ENCODE measurements at places on chromosomes 3 and 15. TPM values are rescaled to one million over a fixed set of nuclear protein-coding genes. Genes with fewer than 3 reads are reported as not detected.

The GBE1 gene
- 3.0 TPM for total RNA-seq

- no peak for DNase-seq
Observed at GRCh38 chr3:105905328-105905727, 36.5 kb upstream of the CBLB start.

DNA sequence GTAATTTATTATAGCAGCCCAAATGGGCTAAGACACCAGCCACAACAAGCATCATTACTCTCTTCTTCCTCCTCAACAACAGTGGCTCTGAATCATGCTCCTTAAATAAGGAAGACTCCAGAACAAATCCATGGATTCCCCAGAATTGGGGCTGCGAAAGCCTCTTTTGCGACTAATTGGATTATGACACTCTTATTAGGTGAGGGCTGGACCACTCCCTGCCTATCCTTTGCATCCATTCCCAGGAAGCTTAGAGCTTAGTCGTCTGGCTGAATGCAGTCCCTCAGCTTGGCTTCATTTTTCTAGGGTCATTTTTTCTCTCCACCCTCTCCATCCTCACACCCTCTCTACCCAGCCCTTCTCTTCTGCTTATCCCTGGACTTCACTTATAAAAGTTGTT, 227.7 kb downstream of the ZNF621 start:
- no peak for DNase-seq

DNA sequence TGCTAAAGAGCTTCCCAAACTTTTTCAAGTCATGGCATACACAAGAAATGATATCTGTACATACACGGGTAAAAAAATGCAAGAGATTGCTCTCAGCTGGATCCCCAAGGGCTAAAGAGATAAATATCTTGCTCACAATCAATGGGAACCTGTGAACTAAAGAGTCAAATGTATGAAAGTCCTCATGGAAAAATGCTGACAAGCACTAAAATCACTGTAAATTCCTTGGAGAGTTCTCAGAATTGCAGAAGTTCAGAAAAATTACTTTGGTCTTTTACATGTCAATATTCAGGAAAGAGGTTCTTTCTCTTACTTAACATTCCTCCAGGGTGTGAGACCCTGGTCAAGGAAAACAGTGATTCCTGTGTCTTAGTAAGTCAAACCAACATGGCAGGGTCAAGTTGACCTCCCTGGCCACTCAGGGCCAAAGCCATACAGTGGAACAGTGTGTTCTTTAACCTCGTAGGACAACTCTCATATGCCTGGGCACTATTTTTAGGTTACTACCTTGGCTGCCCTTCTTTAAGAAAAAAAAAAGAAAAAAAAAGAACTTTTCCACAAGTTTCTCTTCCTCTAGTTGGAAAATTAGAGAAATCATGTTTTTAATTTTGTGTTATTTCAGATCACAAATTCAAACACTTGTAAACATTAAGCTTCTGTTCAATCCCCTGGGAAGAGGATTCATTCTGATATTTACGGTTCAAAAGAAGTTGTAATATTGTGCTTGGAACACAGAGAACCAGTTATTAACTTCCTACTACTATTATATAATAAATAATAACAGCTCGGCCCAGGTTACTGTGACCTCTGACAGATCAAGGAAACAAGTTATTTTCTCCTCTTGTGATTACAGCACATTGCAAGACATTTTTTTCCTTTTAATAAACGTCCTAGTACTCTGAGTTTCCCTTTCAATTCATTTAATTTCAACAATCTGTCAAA, 12.5 kb downstream of the SSR3 start:
- no peak for DNase-seq

The TMEM40 gene
- total RNA-seq, result not detected

The HRH1 gene
- total RNA-seq, result 6.7 TPM

DNA sequence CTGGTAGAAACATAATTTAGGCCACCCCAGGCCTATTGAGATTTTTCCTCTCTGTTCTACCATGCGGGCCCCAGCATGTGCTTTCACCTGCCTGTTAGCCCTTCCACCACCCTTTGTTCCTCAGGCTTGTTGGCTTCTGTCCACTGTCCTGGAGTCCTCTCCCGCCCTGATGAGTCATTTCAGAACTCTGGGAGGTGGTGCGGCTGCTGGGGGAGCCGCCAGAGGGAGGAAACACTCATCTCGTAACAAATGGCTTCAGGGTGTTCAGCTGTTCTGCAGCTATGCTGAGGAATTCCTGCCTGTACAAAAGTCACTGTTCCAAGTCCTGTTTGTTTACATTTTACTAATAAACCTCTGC, 36.3 kb downstream of the LRTM1 start:
- DNase-seq, result peak; percentile 81

The FBXL22 gene
- 28.1 TPM for total RNA-seq

The DISP2 gene
- 8.6 TPM for total RNA-seq

DNA sequence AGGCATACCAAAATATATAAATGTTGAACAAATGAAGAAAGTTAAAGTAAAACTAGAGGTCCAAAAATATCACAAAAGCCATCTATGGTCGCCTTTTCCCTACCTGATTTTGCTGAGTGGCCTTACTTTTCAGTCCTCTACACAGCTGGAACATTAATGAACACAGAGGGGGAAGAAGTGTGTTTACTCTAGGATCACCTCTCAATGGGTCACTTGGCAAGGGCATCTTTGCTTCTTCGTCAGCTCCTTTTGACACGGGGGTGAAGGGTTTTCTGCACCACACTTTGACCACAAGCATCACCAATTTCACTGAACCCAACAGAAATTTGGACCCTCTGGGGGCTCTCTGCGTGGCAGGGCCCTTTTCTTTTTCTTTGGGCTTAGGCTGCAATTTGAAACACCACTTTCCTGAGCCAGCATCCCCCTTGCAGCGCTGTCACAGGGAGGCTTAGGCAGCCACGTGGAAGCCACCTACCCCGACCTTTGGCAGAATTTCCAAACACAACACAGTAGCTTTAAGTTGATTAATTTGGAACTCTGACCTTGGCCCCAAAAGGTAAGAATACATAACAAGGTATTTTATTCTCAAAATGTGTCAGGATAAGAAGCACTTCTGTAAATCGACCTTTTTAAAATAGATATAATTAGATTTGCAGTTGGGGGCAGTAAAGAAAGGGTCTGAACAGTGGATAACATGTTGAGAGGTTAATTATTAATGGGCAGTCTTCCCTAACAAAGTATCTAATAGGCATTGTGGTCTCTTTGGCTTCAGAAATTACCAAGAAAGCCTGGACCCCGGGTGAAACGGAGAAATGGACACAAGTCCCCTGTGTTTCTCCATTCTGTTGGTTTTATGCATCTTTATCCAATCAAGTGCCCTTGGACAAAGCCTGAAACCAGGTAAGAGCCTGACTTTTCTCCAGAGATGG, at the start of gene LIPC:
Gene LIPC (plus strand): TSS at position 771 of the 929 bp plus-strand sequence. CDS start 42 bp downstream, at position 813.
- no peak for DNase-seq

The DUOXA1 gene
- 1.4 TPM for total RNA-seq

GRCh38 chr3:184730924-184731323, 19.1 kb upstream of the MAGEF1 start:
- no peak for DNase-seq

DNA sequence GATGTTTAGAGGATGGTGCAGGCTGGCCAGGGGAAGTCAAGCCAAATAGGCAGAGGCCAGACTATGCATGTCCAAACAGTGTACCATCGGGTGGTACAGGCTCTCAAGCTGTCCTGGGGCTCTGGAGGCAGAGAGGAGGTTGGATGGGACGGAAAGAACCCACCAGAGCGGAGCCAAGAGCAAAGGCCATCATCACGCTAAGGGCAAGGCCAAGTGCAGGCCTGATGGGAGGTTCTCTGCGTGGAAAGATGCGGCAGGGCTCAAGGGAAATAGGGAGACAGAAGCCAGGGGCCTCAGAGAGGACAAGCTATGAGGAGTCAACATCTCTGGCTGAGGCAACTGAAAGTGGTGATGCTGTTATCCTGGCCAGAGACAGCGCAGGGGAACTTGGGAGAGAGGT, 102.7 kb downstream of the ASB7 start:
- DNase-seq, result no peak

- DNase-seq, result no peak
Observed at GRCh38 chr15:68687136-68687735, 108.4 kb downstream of the CORO2B start.

The CCDC9B gene
- 27.5 TPM for total RNA-seq

DNA sequence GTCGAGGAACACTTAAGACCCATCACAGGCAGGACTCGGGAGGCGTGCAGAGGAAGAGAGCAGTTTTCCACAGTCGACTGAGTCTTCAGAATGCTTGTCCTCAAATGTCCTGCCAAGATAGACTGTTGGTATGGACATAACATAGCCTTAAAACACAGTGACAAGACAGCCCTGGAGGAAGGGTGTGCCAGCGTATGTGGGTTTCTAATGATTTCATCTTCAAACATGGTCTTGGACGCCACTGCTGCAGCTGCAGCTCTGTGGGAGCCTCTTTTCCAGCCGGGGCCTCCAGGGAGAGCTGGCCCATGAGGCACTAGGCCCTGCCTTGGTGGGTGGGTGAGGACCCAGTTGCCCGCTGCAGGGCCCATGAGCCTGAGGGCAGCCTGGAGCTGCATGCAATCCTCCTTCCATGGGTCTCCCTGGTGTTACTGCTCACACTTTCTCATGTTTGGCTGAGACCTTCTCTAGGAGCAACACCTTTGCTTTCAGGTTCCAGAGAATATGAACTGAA, 198.6 kb downstream of the KLF13 start:
- DNase-seq, result no peak

- no peak for DNase-seq
Observed at GRCh38 chr3:71718072-71718471, 7.1 kb downstream of the EIF4E3 start.

DNA sequence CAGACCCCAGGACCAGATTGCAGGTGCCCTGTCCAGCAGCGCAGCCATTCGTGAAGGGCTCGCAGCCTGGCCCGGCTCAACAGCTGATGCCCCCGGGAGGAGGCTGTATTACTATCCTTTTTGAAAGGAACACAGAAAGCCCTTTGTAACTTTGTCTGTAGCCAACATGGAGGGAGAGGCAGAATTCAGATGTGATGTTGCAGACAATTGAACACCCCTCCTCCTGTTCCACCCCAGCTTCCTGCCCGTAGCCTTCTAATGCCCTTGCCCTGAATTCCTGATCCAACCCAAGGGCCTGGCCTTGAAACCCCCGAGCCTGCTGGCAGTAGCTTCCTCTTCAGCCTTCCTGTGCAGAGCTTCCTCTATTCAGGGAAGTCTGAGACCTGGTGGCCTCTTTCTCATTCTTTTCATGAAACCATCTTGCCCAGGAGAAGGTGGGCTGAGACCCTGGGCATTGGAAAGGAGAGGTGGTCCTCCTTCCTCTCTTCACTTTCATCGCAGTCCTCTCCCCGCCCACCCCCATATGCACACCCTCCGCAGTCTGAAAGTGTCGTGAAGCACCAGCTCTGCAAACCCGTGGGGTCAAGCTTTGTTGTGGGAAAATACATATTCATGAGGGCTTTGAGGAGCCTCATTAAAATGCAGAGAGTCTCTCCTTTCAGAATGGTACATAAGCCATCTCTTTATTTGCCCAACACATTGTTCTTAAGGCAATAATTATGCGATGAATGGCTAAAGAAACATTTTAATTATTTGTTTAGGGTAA, 109.2 kb downstream of the APBA2 start:
- DNase-seq, result no peak

- DNase-seq, result no peak
Observed at GRCh38 chr3:149621218-149622005, 36.4 kb downstream of the WWTR1 start.

The CCR3 gene
- not detected for total RNA-seq
